ENCODE measurements at places on chromosomes 2 and 18. TPM values are rescaled to one million over a fixed set of nuclear protein-coding genes. Genes with fewer than 3 reads are reported as not detected.

The CIB4 gene
- not detected for total RNA-seq

The NEU4 gene
- total RNA-seq: 6.1 TPM

GRCh38 chr2:134145519-134145918 is 108.4 kb upstream of the MGAT5 start:
- no peak for DNase-seq

The C2orf78 gene
- total RNA-seq: not detected

The HOXD11 gene
- not detected for total RNA-seq
